ENCODE measurements at places on chromosomes 4 and X. TPM values are rescaled to one million over a fixed set of nuclear protein-coding genes. Genes with fewer than 3 reads are reported as not detected.

- DNase-seq = no peak
These were observed 223.5 kb downstream of the AFAP1 start for GRCh38 chr4:7716010-7716721.

GRCh38 chrX:27997622-27998021 is 16.4 kb upstream of the DCAF8L1 start:
- no peak for DNase-seq

DNA sequence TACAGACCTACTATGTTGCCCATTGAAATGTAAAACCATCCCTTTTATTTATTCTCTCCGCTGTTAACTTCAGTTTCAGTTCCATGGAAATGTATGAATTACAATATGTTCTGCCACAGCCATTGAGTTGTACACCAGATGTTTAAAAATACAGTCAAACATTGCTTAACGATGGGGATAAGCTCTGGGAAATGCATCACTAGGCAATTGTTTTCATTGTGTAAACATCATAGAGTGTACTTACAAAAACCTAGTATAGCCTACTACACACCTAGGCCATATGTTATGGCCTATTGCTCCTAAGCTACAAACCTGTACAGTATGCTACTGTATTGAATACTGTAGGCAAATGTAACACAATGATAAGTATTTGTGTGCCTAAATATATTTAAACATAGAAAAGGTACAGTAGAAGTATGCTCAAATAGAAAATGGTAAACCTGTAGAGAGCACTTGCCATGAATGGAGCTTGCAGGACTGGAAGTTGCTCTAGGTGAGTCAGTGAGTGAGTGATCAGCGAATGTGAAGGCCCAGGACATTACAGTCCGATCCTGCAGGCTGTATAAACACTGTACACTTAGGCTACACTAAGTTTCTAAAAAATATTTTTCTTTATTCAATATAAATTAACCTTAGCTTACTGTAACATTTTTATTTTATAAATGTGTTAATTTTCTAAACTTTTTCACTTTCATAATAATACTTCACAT is 2.7 kb upstream of the PF4V1 start:
- DNase-seq = no peak

DNA sequence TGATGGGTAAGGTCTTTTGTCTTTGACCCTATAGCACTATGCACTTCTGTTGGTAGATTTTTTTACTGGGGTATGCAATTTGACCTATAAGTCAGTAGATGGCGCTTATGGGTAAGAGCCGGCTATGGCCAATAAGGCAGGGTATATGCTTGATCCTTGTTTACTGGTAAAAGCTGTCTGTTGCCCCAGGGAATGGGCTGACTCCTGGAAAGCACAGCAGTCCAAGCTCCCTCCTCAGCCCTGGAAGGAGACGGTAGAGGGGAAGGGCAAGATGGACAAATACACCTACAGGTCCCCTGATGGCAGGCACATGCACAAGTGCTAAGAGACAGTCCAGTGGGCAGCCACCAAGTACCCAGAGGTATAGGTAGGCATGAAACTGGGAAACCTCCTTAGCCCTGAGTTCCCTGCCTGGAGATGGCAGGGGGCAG is 63.7 kb downstream of the ADAMTS3 start:
- no peak for DNase-seq

GRCh38 chr4:113146876-113147358 is 97.5 kb downstream of the ANK2 start:
- no peak for DNase-seq

DNA sequence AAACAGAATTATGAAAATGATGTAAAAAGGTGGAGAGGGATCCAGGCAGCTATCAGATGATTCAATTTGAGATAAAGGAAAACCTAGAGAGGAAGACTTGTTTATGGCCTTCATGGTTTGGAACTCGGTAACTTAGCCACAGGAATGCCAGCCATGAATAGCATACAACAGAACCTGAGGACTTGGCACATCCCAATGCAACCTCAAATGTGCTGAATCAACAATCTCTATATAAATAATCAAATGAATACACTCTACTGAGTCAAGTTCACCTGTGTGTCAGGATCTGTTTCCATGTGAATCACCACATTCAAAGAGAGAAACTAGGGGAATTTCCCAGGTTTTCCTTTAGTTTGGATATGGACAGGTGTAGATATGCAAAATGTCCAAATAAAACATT is 86.9 kb downstream of the MBNL3 start:
- no peak for DNase-seq

- no peak for DNase-seq
These were observed 12.2 kb downstream of the PLS3 start for GRCh38 chrX:115573185-115573584.

- no peak for DNase-seq
These were observed 166.1 kb downstream of the LRBA start for GRCh38 chr4:150849016-150849415.

- DNase-seq = no peak
These were observed 2.7 kb downstream of the SHOX start for GRCh38 chrX:633043-633984.

DNA sequence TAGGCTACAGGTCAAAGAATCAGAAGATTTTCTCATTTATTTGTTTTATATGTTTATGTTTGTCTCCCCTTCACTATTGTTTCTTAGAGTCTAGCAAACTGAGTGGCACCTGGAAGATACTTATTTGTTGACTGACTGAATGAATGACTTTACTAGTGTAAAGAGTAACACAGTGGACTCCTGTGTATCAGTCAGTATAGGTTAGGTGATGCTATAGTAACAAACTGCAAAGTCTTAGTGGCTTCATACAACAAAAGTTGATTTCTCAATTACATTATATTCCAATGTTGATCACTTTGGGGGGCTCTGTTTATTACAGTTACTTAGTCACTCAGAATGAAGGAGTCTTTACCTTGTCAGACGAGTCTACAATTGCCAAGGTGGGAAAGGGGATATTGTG is 76.6 kb downstream of the DCK start:
- no peak for DNase-seq

- DNase-seq = no peak
These were observed 335.7 kb upstream of the FSTL5 start for GRCh38 chr4:162499478-162499877.

DNA sequence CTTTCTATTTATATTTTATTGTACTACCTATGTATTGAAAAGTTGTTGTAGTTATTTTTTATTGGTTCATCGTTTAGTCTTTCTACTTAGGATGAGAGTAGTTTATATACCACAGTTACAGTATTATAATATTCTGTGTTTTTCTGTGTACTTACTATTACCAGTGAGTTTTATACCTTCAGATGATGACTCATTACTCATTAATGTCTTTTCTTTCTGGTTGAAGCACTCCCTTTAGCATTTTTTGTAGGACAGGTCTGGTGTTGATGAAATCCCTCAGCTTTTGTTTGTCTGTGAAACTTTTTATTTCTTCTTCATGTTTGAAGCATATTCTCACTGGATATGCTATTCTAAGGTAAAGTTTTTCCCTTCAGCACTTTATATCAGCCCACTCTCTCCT is 7.7 kb downstream of the LUZP4 start:
- no peak for DNase-seq

- no peak for DNase-seq
These were observed 212.2 kb upstream of the CENPE start for GRCh38 chr4:103410386-103410785.

- DNase-seq = no peak
These were observed 25.0 kb downstream of the CPZ start for GRCh38 chr4:8617486-8618040.

GRCh38 chrX:39910651-39911050 is 187.1 kb downstream of the BCOR start:
- no peak for DNase-seq

GRCh38 chr4:23733476-23733875 is 156.4 kb downstream of the PPARGC1A start:
- no peak for DNase-seq

DNA sequence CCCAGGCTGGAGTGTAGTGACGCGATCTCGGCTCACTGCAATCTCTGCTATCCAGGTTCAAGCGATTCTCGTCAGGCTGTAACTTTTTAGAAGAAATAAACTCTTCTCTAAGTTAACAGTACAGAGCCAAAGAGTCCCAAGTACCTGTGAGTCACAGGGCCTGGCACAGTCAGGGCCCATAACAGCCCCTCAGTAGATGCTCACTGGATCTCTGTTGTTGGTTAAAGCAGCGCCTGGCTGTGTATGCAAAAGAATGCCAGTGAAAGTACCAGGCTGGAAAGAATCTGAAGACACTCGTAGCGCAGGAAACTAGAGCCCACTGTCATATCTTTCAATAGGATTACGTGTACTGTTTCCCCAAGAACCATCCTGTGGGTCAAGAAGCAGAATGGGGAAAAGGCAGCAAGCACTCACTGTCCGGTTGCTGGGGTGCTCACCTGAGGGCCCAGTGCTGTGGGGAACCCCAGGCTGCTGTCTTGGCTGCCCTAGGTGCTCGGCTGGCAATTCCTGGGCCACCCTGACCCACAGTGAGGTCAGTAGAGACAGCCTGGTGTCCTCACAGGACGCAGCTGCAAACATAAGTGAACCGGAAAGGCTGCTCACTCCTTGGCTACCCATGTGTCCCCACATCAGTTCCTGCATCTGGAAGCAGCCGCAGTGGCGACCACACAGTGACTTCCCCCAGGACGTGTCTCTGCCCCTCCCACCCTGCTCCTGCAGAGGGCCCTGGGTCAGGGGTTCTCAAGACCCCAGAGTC is 3.1 kb upstream of the SLBP start:
- peak; percentile 83 for DNase-seq

DNA sequence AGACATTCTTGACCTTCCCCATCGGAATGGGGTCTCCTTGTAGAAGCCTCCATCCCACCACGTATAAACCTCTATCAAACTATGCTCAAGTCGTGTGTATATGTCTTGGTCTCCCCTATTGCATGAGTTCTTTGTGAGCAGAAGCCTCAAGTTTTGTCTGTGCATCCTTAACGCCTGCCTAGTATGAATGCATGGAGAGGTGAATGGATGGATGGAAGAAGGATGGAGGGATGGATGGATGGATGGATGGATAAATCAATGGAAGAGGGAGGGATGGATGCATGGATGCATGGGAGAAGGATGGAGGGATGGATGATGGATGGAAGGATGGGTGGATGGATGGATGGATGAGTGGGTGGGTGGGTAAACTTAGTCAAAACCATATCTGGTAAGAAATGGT is 17.0 kb upstream of the CCKAR start:
- no peak for DNase-seq

DNA sequence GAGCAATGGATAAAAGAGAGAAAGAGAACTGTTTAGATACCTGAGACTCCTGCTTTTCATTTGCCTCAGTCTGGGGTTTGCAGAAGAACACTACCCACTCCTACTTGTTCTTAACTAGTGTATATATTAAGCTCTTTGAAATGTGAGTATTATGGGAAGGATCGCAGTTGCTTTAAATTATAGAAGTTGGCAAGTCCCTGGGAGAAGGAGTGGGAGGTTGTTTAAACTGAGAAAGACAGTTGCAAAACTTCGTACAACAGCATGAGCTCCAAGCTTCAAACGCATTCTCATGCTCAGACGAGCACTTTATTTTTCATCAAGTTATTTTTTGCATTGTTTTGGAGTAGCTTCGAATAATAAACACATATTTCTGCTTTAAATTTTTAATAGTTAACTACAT is 88.1 kb upstream of the C1QTNF7 start:
- DNase-seq = no peak

DNA sequence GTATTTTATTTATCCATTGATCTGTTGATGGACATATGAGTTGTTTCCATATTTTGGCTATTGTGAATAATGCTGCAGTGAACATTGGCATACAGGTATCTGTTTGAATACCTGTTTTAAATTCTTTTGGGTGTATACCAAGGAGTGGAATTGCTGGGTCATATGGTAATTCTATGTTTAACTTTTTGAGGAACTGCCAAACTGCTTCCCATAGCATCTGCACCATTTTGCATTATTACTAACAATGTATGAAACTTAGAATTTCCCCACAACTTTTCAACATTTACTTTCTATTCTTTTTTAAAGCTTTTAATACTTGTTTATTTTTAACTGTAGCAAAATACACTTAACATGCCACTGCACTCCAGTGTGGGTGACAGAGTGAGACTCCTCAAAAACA is 57.0 kb upstream of the MSN start:
- no peak for DNase-seq

DNA sequence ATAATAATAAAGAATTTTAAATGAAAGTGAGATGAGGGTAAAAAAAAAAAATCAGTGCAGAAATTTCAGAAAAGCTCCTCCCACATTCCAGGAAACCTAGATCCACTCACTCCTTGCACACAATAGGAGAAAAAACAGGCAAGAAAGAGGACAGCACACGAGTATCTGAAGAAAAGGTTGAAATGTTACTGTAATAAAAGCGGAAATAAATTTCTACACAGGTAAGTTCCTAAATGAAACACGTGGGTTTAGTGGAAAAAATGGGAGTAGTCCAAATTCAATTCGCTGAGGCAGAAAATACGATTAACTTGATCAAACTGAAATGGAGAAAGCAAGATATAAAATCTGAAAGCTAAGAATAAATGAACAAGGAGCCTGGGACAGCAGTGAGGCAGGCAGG is 2.0 kb upstream of the ACE2 start:
- DNase-seq = no peak

DNA sequence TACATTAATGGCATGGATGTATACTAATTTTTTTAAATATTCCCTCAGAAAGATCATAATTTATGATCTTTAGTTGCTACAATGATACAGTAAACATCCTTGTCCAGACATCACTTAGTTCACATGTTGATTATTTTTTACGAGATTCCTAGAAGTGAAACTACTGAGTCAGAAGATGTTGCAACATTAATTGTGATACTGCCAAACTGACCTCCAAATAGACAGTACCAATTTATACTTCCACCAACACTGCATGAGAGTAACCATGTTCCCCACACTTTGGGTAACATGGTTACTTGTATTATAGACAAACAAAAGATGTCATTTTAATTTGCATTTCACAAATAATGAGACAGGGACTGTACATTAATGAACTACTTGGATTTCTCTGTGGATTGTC is 19.6 kb downstream of the RCHY1 start:
- no peak for DNase-seq

GRCh38 chr4:75099321-75099720 is 166.4 kb downstream of the PARM1 start:
- no peak for DNase-seq

GRCh38 chr4:94262163-94263016 is 54.7 kb downstream of the SMARCAD1 start:
- no peak for DNase-seq

DNA sequence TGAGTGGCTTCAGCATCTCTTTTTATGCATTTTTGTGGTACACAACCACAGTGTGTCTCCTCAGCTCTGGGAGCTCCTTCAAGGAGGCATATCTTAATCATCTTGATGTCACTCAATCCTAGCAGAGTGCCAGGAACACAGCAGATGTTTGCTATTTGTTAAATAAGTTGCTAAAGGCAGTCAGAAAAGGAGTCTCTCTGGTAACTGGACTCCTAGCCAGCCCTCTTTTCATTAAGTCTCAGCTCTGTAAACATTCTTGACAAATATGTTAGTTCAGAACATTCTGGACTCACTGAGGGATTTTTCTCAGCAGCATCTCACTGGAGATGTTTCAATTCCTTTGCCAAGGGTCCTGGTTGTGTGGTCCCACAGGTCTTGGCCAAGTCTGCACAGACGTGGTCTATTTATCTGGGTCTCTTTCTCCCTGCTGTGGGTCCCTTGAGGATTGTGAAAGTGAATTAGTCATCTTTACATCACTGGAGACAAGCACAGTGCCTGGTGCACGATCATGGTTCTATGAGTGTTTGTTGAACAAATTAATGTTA is 20.3 kb upstream of the FAM9C start:
- no peak for DNase-seq

AMER1 gene
- total RNA-seq = 2.8 TPM

MTNR1A gene
- total RNA-seq = not detected

SLC34A2 gene
- 8.6 TPM for total RNA-seq

IRS4 gene
- not detected for total RNA-seq

ANXA10 gene
- total RNA-seq = not detected

NUP62CL gene
- 1.2 TPM for total RNA-seq

IL1RAPL2 gene
- total RNA-seq = not detected

FHDC1 gene
- total RNA-seq = 27.2 TPM

CFP gene
- 1.1 TPM for total RNA-seq

Measured in Peyer's patch (tissue), 4 donors.